Breast epithelium (tissue), 4 donors: ENCODE measurements at places on chromosomes 12 and 14.
A peak's percentile ranks its signal among the peaks of the same experiment; 100 is the strongest.

DNA sequence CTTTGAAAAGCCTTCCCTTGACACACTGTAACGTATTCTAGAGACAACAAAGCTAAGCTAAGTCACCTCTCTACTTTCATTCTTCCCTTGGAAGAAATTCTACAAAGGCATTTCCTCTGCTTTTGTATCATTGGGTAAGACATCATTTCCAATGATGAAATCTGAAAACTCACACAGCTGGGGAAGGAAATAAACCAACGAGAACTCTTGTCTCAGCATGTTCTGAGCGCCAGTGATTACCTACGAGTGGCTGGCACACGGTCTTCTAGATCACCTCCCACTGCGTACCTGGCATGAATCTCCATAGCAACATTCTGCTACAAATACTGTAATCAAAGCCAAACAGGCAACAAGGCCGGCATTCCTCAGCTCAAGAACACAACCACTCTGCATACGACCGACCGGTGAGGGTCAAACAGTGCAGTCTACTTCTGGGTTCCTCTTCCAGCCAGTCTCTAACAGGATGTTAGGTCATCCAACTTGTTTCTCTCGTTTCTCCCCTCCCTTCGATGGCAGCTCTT is 7.6 kb downstream of the VPS37B start:
- DNase-seq = peak; percentile 98

- DNase-seq = no peak
Measured at GRCh38 chr12:5742258-5742657, 202.8 kb downstream of the ANO2 start.

DNA sequence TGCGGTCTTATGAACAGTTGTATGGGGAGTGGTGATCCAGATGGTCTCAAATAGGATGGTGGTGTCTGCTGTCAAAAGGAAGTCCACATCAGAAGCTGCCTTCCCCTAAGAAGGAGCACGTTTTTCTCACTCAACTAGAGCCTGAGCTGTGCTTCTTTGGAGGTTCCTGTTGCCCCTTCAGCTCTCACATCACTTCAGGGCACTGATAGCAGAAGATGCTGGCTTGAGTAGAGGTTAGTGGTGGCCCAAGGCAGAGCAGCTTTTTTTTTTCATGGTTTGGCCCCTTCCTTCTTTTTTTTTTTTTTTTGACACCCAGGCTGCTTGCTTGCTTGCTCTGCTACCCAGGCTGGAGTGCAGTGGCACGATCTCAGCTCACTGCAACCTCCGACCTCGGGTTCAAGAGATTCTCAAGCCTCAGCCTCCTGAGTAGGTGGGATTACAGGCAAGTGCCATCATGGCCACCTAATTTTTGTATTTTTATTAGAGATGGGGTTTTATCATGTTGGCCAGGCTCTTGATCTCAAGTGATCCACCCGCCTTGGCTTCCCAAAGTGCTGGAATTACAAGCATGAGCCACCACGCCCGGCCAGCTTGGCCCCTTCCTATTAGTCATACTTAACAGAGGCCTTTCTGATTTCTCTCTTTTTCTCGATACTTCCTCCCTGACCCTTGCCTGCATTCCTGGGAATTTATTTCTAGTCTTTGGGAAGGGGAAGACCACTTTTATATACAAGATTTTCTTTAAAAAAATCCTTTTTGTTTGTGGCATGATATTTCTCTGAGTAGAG is 31.6 kb downstream of the KLRD1 start:
- DNase-seq = no peak

DNA sequence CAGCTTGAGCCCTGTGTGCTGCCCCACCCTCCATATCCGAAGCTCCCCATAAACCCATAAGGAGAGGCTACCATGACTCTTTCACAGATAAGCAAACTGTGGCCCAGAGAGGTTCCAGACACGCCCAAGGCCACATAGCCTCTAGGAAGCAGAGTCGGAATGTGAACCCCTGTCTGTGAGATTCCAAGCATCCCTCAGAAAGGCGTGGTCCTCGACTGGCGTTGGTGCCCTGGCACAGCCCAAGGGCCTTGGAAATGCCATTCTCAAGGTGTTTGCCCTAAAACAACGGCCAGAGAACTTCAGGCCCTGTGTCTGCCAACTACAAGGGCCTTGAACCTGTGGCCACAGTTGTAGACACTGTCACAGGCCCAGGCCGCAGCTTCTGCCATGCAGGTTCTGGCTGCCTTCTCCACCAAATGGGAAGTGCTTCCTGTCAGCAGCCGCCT is 8.5 kb upstream of the DIO3 start:
- DNase-seq = no peak

DNA sequence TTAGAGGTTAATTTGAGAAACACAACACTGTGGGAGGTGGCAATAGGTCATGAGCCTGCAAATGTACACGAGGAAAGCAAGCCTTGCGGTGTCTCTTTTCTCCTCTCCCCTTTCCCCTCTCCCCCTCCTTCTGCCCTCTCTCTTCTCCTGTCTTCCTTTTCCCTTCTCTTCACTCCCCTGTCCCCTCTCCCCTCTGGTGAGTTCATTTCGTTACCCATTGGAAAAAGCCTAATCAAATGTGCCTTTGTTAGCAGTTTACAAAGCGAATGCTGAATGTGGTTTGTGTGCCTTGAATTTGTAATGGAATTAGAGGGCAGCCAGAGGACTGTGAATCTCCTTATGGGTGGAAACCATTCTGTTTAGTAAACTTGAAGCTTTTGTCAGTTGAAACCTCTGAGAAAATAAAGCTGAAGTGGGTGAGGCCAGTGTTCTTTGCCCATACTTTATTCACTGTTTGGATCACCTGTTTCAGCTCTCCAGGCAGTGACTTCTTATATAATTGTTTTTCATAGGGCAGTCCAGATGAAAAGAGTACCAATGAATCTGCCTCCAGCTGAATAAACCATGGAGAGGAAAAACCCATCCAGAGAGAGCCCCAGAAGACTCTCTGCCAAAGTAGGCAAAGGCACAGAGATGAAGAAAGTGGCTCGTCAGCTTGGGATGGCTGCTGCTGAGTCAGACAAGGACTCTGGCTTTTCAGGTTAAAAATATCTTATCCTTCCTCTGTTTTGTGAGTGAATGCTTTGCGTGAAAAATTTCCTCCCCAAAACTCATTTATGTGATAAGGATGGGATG is 7.3 kb downstream of the CIPC start:
- DNase-seq = no peak

DNA sequence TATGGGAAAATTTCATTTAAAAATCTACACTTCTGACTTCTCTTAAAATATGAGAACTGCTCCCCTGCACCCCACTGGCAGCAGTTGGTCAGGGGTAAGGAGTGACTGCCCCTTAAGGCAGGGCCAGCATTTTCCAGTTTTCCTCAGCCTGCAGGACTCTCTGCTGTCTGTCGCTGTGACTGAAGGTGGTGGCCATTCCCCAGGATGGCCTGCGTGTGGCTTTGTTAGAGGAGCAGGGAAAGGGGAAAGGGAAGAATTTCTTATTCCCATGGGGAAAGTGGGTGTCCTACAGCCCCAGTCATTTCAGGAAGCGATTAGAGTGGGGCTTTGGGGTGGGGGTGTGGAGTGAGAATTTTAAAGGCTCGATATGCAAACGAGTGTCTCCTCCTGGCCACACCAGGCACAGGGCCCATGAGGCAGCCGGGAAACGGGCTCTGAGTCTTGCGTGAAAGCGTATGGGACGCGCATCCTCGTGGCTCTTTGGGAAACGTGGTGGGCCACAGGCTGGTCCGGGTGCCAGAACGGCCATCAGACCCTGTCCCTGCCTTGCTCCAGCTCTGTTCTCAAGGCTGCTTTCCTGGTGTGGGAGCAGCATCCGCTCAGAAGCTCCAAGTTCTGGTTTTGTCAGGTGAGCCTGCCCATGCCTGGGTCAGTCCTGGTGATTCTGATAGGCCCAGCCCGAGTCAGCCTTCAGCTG is 23.5 kb downstream of the ADGRD1 start:
- no peak for DNase-seq

DNA sequence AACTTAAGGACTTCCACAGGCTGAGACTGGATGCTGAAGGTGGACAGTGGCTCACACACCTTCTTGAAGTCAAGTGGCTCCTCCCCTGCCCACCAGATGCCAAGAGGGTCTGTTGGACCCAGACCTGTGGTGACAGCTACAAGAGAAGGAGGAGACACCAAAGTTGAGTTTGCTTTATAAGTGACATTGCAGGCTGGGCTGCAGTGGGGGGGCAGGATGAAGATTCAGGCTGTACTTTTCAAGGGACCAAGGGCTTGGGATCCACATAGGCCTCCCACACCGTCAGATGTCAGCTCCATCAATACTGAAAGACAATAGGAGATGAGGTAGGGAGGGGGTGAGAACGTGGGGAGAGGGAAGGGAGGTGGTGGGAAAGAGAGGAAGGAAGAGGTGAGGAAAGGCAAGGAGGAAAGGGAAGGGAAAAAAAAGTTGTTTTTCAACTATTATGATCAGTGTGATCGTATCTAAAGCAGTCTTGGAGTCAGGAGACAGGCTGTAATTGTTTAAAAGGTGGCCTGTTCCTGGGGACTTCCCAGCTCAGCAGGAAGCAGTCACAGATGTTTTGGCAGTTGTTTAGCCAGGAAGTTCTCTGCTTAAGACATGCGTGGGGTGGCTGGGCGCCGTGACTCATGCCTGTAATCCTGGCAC is 84.1 kb upstream of the RESF1 start:
- peak; percentile 41 for DNase-seq

DNA sequence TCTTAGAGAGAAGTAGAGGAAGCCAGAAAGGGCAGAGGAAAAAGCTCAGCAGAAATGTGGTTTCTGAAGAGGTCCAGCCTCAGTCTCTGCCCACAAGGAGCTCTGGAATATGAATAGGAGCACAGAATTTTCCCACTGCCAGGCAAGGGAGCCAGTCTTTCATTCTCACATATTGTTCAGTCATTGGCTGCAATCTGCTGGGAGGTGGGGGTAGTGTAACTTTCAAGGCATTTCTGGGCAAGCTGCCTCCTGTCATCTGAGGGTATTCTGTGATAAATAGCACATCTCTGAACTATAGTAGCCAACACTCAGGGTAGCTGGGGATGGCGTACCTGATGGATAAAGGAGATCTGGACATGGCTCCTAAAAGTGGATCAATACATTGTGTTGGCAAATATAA is 127.2 kb downstream of the LRRK2 start:
- no peak for DNase-seq

- no peak for DNase-seq
Measured at GRCh38 chr12:737122-737739, 15.1 kb upstream of the WNK1 start.

- DNase-seq = no peak
Measured at GRCh38 chr12:109500406-109501185, 23.2 kb downstream of the UBE3B start.

- no peak for DNase-seq
Measured at GRCh38 chr12:120358412-120359100, 10.4 kb downstream of the MSI1 start.

DNA sequence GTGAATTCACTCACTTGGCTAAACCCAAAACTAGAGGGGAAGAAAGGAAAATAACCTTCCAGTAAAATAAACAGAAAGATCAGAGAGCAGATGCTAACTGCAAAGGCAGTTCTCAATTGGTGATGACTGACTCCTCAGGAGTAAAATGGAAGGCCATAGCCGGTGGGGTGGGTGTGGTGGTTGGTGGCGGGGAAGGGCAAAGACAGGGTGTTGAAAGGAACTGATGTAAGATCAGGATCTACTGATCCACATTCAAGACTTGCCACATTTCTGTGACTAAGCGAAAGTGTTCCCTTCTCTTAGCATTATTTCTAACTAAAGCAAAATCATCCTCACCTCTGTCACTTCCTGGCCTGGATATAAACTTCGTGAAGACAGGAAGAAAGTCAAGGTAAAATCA is 26.3 kb upstream of the TC2N start:
- no peak for DNase-seq
